GM03348 (cell line): ENCODE measurements at places on chromosomes 12 and 14.

- DNase-seq = peak; percentile 44
These were observed 228.1 kb downstream of the CHST11 start for GRCh38 chr12:104684884-104685283.

- no peak for DNase-seq
These were observed 64.5 kb downstream of the KIAA0586 start for GRCh38 chr14:58492044-58492443.

DNA sequence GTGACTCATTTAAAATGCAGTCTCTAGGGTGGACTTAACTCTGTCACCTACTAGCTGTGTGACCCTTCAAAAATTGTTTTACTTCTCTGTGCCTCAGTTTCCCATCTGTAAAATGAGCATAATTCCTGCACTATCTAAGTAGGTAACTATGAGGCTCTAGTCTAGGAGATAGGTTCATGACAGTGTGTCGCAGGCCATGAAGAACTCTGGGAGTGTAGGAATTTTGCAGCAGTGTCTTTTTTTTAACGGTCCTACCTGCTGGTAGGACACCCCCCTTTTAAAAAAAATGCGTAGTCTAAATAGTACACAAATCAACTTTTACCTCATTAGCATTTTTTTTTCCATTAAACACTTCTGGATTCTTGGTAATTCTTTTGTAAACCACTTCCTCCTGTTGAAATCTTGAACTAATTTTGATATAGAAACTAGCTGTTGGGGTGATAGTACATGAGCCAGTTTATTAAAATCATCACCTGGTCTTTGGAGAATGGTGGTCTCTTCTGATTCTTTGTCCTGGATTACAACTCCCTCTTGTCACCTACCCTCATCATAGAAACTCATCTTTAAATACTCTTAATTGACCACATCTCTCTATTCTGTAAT lies 86.0 kb upstream of the SLC38A2 start:
- no peak for DNase-seq

- DNase-seq = no peak
These were observed 43.1 kb downstream of the FRS2 start for GRCh38 chr12:69513297-69513696.

GRCh38 chr12:76836633-76837032 lies 42.2 kb downstream of the CSRP2 start:
- no peak for DNase-seq

DNA sequence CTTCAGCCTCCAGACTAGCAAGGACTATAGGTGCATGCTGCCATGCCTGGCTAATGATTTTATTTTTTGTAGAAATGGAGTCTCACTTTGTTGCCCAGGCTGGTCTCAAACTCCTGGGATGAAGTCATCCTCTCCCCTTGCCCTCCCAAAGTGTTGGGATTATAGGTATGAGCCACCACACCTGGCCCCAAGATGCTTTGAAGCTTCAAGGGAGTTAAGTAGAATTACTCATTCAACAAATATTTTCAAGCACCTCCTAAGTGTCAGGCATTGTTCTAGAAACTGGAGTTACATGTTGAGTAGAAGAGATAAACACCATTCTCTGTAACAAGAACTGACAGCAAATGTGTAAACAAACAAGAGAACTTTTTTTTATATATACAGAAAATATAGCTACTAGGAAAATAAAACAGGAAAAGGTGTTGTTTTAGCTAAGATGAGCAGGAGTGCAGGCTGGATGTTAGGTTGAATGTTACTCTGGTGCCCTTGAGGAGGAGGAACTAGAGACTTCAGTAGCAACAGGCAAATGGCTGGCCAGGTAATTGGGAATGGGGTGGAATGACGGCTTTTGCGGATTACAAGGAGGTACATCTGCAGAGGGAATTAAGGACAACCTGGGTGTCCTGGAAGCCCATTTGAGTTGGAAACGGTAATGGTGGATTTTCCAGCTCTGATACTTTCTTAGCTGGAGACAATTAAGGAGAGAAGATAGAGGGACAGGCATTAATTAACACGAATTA lies 32.0 kb upstream of the CFAP54 start:
- DNase-seq = no peak

GRCh38 chr14:84937016-84937415 lies 592.9 kb upstream of the FLRT2 start:
- DNase-seq = no peak

- no peak for DNase-seq
These were observed 140.4 kb downstream of the CHST11 start for GRCh38 chr12:104596898-104597843.

- DNase-seq = no peak
These were observed 749.0 kb downstream of the MED13L start for GRCh38 chr12:115528466-115528865.

DNA sequence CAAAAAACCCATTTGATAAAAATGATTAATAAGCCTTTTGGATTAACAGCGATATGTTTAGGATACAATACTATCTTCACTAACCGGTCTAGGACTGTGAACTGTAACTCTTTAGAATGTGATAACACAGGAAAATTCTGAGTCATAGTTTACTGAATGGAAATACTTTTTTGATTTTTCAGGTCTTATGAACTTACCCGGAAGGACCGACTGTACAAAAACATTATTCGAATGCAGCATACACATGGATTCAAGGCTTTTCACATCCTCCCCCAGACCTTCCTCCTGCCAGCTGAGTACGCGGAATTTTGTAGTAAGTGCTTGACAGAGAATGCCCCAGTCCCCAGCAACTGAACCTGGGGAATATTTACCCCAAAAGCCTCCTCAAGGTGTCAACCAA lies 29.0 kb downstream of the TTLL5 start:
- no peak for DNase-seq

DNA sequence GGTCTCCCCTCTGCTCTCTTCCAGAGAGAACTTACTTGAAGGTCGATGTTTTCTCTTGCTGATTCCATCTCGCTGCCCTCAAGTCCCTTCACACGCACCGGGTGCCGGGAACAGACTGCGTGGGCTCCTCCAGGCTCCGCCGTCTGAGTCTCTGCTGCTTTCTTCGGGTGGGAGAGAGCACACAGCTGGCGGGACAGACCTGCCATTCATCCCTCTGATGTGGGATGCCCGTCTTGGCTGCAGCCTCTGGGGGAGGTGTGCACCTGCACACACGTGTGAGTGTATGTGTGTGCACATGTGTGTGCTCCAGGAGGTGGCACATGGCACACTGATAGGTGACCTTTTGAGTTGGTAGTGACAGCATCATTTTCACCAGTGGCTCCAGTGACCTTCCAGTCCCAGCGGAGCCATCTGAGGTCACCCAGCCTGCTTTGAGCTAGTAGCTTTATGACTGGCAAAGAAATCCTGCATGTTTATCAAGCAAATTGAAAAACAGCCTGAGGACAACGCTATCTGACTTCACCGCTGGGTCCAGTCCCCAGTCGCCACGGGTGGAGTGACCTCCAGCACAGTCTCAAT lies at the start of gene NINJ2:
TSS of gene NINJ2 (minus strand) at position 153 of the 579 bp plus-strand sequence. CDS start at position 68, 85 bp downstream.
- DNase-seq = peak; percentile 57

DNA sequence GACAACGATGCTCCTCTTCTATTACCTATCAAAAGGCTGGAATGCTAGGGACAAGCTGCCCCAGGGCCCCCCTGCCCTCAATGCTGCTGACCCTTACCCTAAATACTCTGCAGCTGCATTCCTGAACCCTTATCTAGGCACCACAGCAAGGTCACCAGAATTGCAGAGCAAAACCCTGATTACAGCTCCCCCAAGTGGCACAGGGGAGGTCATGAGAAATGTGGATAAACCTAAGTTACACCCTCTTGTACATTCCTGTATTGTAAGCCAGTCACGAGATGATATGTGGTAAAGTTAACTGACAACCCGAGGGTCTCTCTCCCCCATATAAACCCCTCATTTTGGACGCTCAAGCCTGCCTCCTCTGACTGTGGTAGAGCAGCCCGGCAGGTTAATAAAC lies 411.8 kb upstream of the STXBP6 start:
- DNase-seq = no peak

DNA sequence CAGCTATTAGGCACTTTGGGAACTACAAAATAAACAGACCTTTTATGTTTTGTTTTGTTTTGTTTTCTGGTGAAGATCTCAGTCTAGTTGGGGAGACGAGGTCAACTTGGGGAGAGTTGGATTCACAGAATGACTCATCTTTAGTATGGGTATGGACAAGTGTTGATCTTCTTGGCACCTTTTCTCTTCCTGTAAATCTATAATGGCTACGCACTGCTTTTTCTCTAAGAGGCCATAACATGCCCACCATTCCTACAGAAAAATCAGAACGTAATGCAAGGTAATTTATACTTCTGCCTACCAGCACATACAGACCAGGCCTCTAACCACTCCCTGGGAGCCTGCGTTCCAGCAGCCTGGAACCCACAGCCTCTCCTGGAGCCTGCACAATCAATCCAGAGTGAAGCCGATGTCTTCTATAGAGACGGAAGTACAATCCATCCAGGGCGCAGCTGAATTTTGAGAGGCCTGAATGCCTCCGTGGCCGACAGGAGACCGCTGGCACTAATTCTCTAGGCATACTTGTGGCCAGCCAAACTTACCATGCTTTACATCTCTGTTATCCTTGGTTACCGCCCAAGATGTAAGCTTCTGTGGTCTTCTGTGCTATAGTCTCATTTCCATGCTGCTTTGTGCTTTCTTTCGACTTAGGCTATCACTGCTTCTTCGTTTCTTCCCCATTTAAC lies 717 bp downstream of the PPHLN1 start:
- DNase-seq = peak; percentile 54

- DNase-seq = no peak
These were observed 17.9 kb upstream of the DCAF5 start for GRCh38 chr14:69170839-69171238.

- DNase-seq = peak; percentile 53
These were observed 187.7 kb downstream of the GALC start for GRCh38 chr14:87805315-87805723.

- no peak for DNase-seq
These were observed 8.1 kb upstream of the RABGGTA start for GRCh38 chr14:24279301-24280186.

DNA sequence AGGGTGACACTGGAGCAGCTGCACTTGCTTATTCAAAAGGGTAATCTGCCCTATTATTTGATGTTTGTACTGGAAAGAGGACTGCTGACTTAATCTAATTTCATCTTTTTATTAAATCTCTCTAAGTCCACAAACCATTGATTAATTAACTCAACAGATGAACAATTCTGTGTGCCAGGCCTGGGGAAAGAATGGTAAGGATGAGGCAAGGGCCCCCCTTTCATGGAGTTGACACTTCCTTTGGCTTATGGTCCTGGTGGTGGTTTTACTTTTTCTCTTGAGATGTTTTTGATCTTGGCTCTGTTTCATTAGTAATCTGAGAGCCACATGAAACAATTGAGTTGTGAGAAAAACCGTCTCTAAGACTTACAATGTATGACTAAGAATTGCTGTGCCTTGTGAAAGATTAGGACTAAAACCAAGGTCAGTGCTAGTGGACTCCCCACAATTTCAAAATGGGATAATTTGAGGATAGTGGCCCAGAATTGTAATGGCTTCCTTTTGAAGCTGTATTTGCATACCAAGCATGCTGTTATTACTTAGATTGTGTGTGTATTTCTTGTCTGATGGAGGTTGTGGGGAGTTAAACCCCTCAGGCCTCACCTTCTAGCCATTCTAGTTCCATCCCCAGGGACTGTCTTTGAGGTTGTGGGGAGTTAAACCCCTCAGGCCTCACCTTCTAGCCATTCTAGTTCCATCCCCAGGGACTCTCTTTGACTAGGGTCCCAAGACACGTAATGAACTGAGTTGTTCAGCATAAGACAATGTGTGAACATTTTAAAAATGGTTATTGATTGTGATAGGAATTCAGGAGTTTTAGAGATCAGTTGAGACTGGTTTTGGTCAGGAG lies 52.5 kb upstream of the EVL start:
- DNase-seq = peak; percentile 48

- no peak for DNase-seq
These were observed 384.3 kb downstream of the RAD51B start for GRCh38 chr14:68203871-68204270.

DNA sequence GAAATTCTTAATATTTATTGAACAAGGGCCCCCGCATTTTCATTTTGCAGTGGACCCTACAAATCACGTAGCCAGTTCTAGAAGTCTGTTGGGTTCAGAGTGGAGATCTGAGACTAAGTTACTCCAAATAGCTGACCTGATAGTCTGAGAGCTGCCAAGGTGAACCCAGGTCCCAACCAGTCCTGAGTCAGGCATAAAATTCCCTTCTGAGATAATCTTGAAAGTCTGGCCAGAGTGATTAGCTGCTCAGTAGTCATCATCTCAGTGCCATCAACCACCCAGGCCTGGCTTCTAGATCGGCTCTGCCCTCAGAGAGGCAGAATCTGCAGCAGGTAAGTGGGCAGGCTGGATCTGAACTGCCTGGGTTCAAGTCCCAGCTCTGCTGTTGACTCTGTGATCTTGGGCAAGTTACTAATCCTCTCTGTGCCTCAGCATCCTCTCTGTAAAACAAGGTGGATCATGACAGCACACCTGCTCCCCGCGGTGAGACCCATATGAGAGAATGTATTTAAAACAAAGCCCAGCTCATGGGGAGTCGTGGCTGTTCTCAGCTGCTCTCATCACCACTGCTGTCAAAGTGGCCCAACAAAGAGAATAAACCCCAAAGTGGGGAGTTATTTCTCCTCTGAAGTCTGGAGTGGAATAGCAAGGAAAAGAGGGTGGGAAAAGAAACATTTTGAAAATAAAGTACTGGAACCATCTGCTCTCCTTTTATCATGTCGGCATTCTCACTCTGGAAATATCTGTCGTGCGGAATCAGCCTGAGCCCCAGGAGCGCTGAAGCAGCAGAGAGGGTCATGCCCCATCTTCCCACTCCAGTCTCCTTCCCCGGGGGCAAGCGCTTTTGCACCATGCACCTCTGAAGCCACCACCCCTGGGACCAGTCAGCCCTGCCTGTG lies 193.3 kb downstream of the DPF3 start:
- DNase-seq = peak; percentile 39

GRCh38 chr14:100448376-100448775 lies 125.2 kb downstream of the SLC25A47 start:
- no peak for DNase-seq

DNA sequence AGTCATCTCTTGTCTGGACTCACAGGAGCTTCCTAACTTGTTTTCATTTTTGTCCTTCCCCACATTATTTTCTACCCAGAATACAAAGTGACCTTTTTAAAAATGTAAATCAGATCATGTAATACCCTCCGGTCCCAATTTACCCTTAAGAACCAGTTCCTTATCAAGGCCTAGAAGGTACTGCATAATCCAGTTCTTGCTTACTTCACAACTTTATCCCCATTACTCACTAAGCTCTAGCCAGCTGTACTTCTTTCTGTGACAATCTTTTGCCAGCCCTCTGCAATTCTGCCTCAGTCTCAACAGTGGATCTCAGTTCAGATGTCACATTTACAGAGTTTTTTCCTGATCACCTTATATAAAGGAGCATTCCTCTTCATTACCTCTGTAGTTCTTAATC lies 11.6 kb downstream of the RAP1B start:
- DNase-seq = no peak

DNA sequence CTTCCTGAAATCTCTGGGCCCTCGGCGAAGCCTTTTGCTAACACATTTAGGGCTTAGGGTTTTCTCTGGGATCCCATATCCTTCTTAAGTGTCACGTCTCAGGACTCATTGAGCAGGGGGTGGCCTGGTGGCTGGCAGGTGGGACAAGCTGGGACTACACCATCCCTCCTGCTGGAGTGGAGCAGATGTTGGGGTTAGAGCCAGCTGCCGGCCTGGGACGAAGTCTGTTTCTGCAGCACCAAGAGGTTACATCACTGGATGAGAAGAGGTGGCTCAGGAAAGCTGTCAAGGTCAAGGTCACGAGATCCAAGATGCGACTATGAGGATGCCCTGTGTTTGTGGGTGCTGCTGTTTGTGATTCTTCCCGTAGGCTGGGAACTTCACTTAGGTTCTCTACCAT lies 16.3 kb downstream of the SMCO2 start:
- no peak for DNase-seq

GRCh38 chr14:69519204-69520100 lies 34.9 kb downstream of the PLEKHD1 start:
- DNase-seq = no peak
